ENCODE measurements at places on chromosomes 1 and 21. TPM values are rescaled to one million over a fixed set of nuclear protein-coding genes. Genes with fewer than 3 reads are reported as not detected.
A peak's percentile ranks its signal among the peaks of the same experiment; 100 is the strongest.

Gene MRPS14
- 29.3 TPM for total RNA-seq

Gene CCDC24
- total RNA-seq, result 13.8 TPM

Gene PPFIA4
- 35.3 TPM for total RNA-seq

Gene CELA3B
- total RNA-seq, result not detected

Gene NVL
- 35.9 TPM for total RNA-seq

Gene FAM177B
- total RNA-seq, result not detected

Gene NSL1
- total RNA-seq, result 26.1 TPM

Gene FCAMR
- total RNA-seq, result not detected

Gene SPAG17
- total RNA-seq, result 2.7 TPM

Gene SLC44A3
- 9.2 TPM for total RNA-seq

Gene PLA2G2F
- not detected for total RNA-seq

- DNase-seq, result no peak
- peaks cover 37% of the 10 kb centered on the region for H3K4me1 ChIP-seq
- H3K27ac ChIP-seq, result no peak overlapping the region
- H3K27me3 ChIP-seq, result no peaks in the 10 kb centered on the region
- no peaks in the 10 kb centered on the region for H3K36me3 ChIP-seq
These were observed 23.8 kb downstream of the SDC3 start for GRCh38 chr1:30884723-30885122.

DNA sequence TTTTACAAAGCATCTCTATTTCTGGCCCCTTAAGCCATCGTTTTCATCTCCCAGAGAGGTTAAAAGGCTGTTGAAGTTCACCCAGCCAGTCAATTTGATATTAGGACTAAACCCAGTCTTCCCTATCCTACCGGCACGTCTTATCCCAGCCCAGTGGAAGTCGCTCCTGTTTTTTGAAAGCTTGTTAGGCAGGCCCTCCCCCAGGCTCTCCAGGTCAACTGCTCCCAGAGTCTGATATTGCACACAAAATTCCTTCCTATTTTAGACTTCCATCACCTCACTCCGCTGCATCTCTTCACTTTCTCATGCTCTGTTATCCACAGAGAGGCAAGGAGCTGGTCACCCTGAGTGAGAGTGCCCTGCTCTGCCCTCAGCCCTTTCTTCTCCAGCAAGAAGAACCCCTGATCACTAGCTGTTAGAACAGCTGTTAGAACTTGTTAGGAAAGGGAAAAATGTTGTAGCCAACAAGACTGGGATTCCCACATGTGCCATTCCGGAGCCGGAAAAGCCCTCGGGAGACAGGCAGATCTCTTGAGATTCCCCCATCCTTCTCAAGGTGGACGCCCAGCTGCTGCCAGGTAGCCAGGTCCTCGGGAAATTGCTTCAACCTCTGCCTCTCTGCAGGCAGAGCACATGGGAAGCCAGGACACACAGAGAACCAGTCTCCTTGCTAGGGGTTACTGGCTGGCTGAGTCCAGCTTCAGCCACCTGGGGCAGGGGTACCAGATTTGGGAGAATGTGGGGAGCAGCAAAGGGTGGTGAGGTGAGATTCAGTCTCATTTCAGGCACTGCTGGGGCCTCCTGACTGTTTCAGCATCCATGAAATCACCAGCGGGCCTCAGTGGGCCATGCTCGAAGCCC lies 25.7 kb downstream of the PLXNA2 start:
- peaks cover 39% of the 10 kb centered on the region for H3K4me1 ChIP-seq
- peak overlapping the region; percentile 58 for H3K27ac ChIP-seq
- H3K36me3 ChIP-seq, result peaks cover 10% of the 10 kb centered on the region
- no peak for DNase-seq
- no peak overlapping the region for H3K4me3 ChIP-seq

GRCh38 chr1:28640766-28641165 lies 2.1 kb downstream of the TAF12 start:
- H3K4me3 ChIP-seq, result peak overlapping the region; percentile 99
- H3K4me1 ChIP-seq, result peaks cover 23% of the 10 kb centered on the region
- H3K36me3 ChIP-seq, result no peaks in the 10 kb centered on the region

- H3K27ac ChIP-seq, result no peak overlapping the region
- DNase-seq, result no peak
- no peaks in the 10 kb centered on the region for H3K36me3 ChIP-seq
- no peaks in the 10 kb centered on the region for H3K4me1 ChIP-seq
- no peak overlapping the region for H3K4me3 ChIP-seq
These were observed 56.4 kb upstream of the TPTE start for GRCh38 chr21:10464975-10465374.

GRCh38 chr1:81681114-81681513 lies 119.6 kb upstream of the ADGRL2 start:
- peaks cover 49% of the 10 kb centered on the region for H3K4me1 ChIP-seq
- H3K27me3 ChIP-seq, result no peaks in the 10 kb centered on the region
- no peak for DNase-seq
- peaks cover 10% of the 10 kb centered on the region for H3K36me3 ChIP-seq

GRCh38 chr1:6756457-6756856 lies 28.8 kb upstream of the CAMTA1 start:
- no peak overlapping the region for H3K27ac ChIP-seq

GRCh38 chr1:235122348-235122747 lies 6.3 kb downstream of the TOMM20 start:
- H3K4me3 ChIP-seq, result no peak overlapping the region
- DNase-seq, result no peak
- peak overlapping the region; percentile 62 for H3K27ac ChIP-seq
- peaks cover 37% of the 10 kb centered on the region for H3K36me3 ChIP-seq
- H3K27me3 ChIP-seq, result no peaks in the 10 kb centered on the region

- H3K27me3 ChIP-seq, result no peaks in the 10 kb centered on the region
- no peak for DNase-seq
- H3K36me3 ChIP-seq, result no peaks in the 10 kb centered on the region
- H3K27ac ChIP-seq, result no peak overlapping the region
- peaks cover 3% of the 10 kb centered on the region for H3K4me1 ChIP-seq
These were observed 181.8 kb upstream of the ADGRL4 start for GRCh38 chr1:79188337-79188736.

DNA sequence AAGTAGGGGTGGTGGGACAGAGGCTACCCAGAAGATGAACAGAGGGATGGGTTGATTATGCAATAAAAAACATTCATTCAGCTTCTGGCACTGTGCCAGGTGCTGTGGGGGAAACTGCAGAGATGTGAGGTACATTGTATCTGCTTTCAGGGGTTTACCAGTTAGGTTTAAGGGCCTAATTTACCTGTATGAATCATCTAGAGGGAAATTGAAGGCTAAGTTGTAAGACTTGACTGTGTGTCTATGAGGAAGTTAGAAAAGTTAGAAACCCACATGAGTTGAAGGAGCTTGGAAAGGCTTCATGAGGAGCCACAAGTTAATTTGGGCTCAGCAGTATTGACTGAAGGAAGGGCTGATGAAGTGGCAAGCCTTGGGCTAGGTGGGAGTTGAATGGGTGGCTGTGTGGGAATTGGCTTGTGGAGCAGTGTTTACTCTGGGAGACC lies 36.7 kb upstream of the APOBEC4 start:
- H3K27me3 ChIP-seq, result no peaks in the 10 kb centered on the region
- H3K4me3 ChIP-seq, result no peak overlapping the region
- peaks cover 26% of the 10 kb centered on the region for H3K4me1 ChIP-seq
- H3K27ac ChIP-seq, result no peak overlapping the region
- H3K36me3 ChIP-seq, result no peaks in the 10 kb centered on the region

- H3K27ac ChIP-seq, result no peak overlapping the region
- no peak overlapping the region for H3K4me3 ChIP-seq
- peaks cover 2% of the 10 kb centered on the region for H3K27me3 ChIP-seq
- no peaks in the 10 kb centered on the region for H3K36me3 ChIP-seq
These were observed 150.0 kb upstream of the ADGRL2 start for GRCh38 chr1:81650776-81651175.

DNA sequence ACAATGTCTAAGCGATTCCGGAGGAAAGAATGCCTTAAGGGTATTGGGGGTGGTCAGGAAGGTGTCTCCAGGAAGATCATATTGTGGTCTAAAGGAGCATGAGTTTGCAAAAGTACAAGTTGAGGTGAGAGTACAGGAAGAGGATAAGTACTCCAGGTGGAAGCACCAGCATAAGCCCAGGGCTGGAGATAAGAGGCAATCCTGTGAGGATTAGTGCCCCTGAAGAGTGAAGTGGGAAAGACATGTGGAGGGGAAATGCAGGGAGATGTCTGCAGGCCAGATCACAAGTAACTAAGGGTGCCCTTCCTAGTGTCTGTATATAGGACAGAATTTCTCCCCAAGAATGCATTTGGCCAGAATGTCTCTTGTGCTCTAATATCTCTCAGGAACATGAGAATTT lies 188.3 kb upstream of the DPT start:
- no peak overlapping the region for H3K27ac ChIP-seq
- no peak for DNase-seq
- peaks cover 14% of the 10 kb centered on the region for H3K4me1 ChIP-seq
- H3K36me3 ChIP-seq, result no peaks in the 10 kb centered on the region
- H3K4me3 ChIP-seq, result no peak overlapping the region

DNA sequence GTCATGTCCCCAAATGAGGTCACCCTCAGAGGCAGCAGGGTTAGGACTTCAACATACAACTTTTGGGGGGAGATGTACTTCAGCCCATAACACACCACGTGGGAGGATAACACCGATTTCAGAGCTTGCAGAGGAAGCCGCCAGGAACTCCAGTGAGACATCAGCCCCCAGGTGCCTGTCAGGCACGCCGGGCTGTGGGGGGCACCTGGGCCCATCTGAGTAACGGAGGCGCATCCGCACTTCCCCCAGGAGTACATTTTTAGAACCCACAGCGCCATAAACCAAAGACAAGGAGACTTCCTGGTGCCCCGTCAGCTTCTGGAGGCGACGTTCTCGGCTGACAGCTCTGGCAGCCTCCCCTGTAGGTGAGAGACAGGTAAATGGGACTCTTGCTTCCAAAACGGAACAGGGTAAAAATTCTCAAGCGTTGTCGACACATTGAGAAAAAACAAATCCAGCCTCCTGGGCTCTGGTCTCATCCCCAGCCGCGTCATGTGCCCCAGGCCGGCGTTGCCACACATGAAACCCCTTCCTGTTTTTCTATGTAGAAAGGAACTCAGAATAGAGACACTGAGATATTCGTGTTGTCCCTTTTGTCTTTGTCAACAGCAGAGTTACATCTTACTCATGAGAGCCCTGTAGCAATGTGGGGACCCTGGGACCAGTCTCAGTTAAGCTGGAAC lies 93.3 kb downstream of the PDE9A start:
- H3K4me3 ChIP-seq, result no peak overlapping the region
- peaks cover 11% of the 10 kb centered on the region for H3K4me1 ChIP-seq
- no peak overlapping the region for H3K27ac ChIP-seq
- no peak for DNase-seq
- no peaks in the 10 kb centered on the region for H3K27me3 ChIP-seq

- peaks cover 10% of the 10 kb centered on the region for H3K4me1 ChIP-seq
- no peak overlapping the region for H3K4me3 ChIP-seq
- H3K36me3 ChIP-seq, result no peaks in the 10 kb centered on the region
- no peak overlapping the region for H3K27ac ChIP-seq
- no peak for DNase-seq
These were observed 28.2 kb upstream of the SLAMF9 start for GRCh38 chr1:159982280-159982679.

DNA sequence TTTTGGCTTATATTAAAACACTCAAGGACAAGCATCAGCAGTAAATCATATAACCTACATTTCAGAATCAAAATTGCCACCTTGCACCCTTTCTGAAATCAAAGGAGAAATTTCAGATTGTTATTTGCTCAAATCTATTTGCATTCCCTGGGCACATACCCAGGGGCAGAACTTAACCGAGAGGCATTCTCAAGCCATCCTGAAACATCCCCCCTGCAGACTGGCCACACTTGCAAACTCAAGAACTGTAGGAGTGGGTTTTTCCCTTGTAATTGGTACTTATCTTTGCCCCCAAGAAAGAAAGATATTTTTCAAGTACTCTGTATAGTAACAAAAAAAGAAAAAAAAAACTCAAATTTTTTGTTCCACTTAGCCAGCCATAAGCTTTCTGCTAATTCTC lies 213.6 kb upstream of the ESRRG start:
- peaks cover 37% of the 10 kb centered on the region for H3K27me3 ChIP-seq
- DNase-seq, result no peak
- no peak overlapping the region for H3K27ac ChIP-seq
- H3K4me1 ChIP-seq, result peaks cover 9% of the 10 kb centered on the region

GRCh38 chr21:22855581-22855980 lies 1857.4 kb downstream of the NCAM2 start:
- no peaks in the 10 kb centered on the region for H3K27me3 ChIP-seq
- H3K4me1 ChIP-seq, result no peaks in the 10 kb centered on the region
- H3K27ac ChIP-seq, result no peak overlapping the region
- no peak overlapping the region for H3K4me3 ChIP-seq

GRCh38 chr1:167927046-167927754 lies 9.3 kb upstream of the DCAF6 start:
- no peaks in the 10 kb centered on the region for H3K36me3 ChIP-seq
- no peaks in the 10 kb centered on the region for H3K27me3 ChIP-seq
- H3K4me1 ChIP-seq, result peaks cover 8% of the 10 kb centered on the region
- no peak overlapping the region for H3K4me3 ChIP-seq
- DNase-seq, result no peak
- peak overlapping the region; percentile 40 for H3K27ac ChIP-seq

GRCh38 chr1:226329237-226329636 lies 20.3 kb upstream of the LIN9 start:
- DNase-seq, result no peak
- no peak overlapping the region for H3K4me3 ChIP-seq
- H3K36me3 ChIP-seq, result no peaks in the 10 kb centered on the region
- no peaks in the 10 kb centered on the region for H3K27me3 ChIP-seq
- no peak overlapping the region for H3K27ac ChIP-seq

DNA sequence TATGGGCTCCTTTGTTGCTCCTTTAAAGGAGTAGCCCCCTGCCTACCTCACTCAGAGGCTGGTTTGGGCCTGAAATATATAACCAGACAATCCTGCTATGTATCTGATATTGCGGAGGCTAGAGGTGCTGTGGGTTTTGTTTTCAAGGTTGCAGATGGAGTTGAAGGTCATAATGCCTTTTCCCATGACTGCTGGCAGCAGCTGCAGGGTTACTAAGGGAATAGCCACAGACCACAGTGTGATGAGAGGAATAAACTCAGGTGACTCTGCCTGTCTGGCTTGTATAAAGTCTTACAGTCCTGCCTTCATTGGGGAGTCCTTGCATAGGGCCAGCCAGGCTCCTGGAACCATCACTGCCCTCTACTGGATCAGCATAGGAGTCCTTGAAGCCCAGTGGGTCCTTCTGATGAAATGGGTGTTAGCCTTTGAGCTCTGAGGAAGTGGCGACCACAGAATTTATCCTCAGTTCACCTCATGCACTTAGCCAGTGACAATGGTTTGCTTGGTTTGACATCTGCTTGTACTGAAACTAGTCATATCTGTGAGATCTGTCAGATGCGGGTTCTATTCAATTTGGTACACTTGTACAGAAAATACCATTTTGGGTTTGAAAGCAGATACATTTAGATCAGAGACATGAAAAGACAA lies 174.4 kb upstream of the HMCN1 start:
- H3K27ac ChIP-seq, result no peak overlapping the region
- H3K4me3 ChIP-seq, result no peak overlapping the region
- no peak for DNase-seq

GRCh38 chr21:42189860-42190485 lies 29.0 kb upstream of the ABCG1 start:
- no peak overlapping the region for H3K4me3 ChIP-seq
- H3K4me1 ChIP-seq, result peaks cover 25% of the 10 kb centered on the region
- peaks cover 8% of the 10 kb centered on the region for H3K27me3 ChIP-seq
- H3K27ac ChIP-seq, result no peak overlapping the region

DNA sequence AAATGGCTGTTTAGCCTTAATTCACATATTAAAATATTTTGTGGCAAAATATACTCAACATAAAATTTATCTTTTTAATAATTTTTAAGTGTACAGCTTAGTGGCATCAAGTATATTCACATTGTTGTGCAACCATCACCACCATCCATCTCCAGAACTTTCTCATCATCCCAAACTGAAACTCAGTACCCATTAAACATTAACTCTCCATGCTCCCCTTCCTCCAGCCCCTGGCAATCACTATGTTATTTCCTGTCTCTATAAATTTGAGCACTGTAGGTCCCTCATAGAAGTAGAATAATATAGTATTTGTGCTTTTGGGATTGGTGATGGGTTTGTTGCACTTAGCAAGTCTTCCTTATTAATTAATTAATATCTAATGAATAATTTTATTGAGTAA lies 29.4 kb downstream of the CCN1 start:
- H3K36me3 ChIP-seq, result no peaks in the 10 kb centered on the region
- H3K27me3 ChIP-seq, result no peaks in the 10 kb centered on the region
- no peak overlapping the region for H3K27ac ChIP-seq

All from mesothelial cell of epicardium (in vitro differentiated cells).